ENCODE measurements at places on chromosomes 7 and 10.

DNA sequence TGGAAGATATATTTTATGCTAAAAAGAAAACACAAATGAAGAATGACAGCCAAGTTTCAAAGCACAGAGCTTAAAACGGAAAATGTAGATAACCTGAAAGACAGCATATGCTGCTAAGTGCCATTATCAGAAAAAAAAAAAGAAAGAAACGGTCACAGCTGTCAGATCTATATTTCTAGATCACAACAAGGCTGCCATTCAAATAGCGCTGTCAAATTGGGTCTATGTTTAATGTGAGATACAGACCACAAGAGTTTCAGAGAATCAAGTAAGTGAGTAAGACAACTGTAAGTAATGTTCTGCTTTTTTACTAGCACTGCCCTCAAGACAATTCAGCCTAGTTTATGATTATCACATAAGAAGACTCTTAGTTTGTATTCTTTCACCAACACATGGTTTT is 66.1 kb upstream of the RNF148 start:
- no peaks in the 10 kb centered on the region for H3K27me3 ChIP-seq
- H3K4me3 ChIP-seq: no peak overlapping the region
- no peaks in the 10 kb centered on the region for H3K4me1 ChIP-seq
- H3K36me3 ChIP-seq: no peaks in the 10 kb centered on the region
- H3K27ac ChIP-seq: no peak overlapping the region

DNA sequence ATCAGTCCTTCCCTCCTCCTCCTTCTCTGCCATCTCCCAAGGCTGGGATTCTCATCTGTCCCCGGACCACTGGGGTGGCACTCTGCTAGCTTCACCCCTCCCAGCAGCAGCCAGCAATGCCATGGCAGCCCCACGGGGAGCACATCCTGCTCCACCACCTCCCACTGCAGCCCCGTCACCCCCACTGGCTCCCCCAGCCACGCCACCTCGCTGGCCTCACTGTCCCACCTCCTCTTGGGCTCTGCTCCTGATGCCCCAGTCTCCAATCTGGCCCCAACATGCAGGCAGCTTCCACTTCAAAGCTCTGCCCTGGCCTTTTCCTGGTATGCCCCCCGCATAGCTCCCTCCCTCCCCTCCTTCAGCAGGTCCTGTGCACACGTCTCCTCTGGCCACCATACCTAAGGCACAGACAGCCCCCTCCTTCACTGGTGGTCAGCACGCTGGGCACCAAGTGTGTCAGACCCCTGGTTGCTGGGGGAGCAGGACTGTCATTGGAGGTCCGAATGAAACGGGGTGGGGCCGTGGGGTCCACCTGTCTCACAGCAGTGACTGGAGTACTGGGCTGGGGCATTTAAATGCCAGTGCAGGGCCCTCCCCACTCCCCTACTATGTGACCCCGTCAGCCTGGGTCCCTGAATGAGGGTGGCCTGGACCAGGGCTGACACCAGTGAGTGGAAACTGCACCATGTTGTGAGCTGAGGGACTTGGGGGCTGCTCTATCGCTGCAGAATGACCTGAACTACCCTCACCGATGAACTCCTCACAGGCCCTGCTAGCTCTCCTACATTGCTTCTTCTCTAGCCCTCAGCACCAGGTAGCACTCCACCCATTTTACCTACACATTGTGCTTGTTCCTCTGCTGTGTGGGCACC is 38.7 kb downstream of the RASGEF1A start:
- H3K36me3 ChIP-seq: no peaks in the 10 kb centered on the region
- no peak overlapping the region for H3K4me3 ChIP-seq
- no peaks in the 10 kb centered on the region for H3K4me1 ChIP-seq

GRCh38 chr10:63217120-63217605 is 84.0 kb downstream of the NRBF2 start:
- DNase-seq: peak; percentile 77
- H3K27me3 ChIP-seq: no peaks in the 10 kb centered on the region
- H3K36me3 ChIP-seq: peaks cover 8% of the 10 kb centered on the region
- H3K4me1 ChIP-seq: no peaks in the 10 kb centered on the region

DNA sequence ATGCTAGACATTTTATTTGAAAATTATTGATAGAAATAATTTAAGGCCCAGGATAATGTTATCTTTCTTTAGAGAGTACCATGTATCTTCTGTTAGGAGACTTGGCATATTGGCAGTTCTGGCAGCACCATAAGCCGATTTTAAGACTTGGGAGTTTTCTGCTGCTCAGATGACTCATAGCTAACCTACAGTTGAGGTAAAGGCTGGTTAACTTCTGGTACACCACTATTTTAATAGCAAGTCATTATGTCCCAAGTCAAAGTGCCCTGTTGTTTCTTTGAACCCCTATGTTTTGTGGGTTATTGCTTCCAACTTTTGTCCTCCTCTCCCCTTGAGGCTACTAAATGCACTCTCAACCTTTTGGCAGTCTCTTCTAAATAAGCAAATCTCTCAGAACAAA is 25.2 kb downstream of the ATRNL1 start:
- no peak overlapping the region for H3K27ac ChIP-seq
- DNase-seq: no peak
- no peaks in the 10 kb centered on the region for H3K36me3 ChIP-seq
- no peaks in the 10 kb centered on the region for H3K27me3 ChIP-seq

- no peak for DNase-seq
- H3K4me3 ChIP-seq: no peak overlapping the region
Observed at GRCh38 chr10:84938117-84938905, 609.9 kb downstream of the CCSER2 start.

DNA sequence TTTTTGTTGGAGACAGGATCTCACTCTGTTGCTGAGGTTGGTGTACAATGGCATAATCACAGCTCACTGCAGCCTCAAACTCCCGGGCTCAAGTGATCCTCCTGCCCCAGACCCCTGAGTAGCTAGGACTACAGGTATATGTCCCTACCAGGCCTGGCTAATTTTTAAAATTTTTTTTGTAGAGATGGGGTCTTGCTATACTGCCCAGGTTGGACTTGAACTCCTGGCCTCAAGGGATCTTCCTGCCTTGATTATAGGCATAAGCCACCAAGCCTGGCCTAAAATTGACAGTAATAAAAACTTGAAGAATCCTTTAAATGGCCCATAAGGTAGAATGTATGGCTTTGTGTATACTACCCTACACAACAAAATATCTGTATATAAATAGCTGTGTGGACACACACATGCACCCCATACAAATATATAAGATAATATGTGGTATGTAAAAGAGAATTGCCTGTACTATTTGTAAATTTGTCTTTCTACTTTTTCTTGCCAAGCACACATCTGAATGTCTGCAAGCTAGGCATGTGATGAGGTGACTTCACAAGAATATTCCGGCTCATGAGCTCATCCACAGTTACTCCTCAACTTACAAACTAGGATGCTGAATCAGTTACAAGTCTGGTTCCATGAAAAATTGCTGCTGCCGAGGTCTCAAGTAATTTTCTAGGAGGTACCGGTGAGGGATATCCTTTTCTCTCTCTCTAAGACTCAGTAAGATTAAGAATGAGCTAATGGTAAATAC is 26.6 kb downstream of the POLR3A start:
- H3K27me3 ChIP-seq: no peaks in the 10 kb centered on the region
- peak; percentile 9 for DNase-seq
- peaks cover 55% of the 10 kb centered on the region for H3K36me3 ChIP-seq
- no peak overlapping the region for H3K4me3 ChIP-seq
- H3K27ac ChIP-seq: no peak overlapping the region

GRCh38 chr10:70426823-70427222 is 14.7 kb downstream of the NODAL start:
- no peak overlapping the region for H3K27ac ChIP-seq
- H3K27me3 ChIP-seq: no peaks in the 10 kb centered on the region
- H3K36me3 ChIP-seq: peaks cover 46% of the 10 kb centered on the region
- H3K4me1 ChIP-seq: peaks cover 7% of the 10 kb centered on the region

- no peak for DNase-seq
- H3K27me3 ChIP-seq: no peaks in the 10 kb centered on the region
- peaks cover 3% of the 10 kb centered on the region for H3K36me3 ChIP-seq
- no peak overlapping the region for H3K4me3 ChIP-seq
- peaks cover 8% of the 10 kb centered on the region for H3K4me1 ChIP-seq
Observed at GRCh38 chr10:92894081-92894655, 45.8 kb downstream of the EXOC6 start.

DNA sequence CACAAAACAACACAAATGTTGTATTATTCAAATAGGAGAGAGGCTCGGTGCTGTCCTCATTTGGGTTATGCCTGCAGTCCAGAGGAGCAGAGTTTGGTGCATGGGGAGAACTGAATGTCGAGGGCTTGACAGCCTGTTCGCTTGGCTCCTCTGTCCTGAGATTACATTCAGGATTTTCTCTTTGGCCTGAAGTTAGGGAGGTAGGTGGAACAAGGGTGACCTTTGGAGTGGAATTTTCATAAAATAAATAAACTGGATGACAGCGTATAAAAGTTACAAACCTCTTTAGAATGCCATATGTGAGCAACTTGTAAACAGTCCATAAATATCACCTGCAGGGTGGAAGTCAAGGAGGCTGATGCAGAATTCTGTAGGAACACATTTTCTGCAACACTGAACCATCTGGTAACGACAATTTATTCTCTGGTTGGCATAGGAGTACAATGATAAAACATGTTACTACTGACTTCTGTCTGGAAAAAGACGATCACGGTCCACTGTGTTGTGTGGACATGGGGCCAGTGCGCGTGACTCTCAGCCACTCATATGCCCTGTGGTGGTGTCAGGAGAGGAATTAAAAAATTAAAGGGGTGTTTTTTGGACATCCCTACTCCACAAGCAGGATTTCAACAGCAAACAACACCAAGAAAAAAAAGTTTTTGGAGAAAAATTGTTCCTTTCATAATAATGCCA is 33.2 kb downstream of the NRP1 start:
- H3K27ac ChIP-seq: no peak overlapping the region
- no peak overlapping the region for H3K4me3 ChIP-seq
- H3K36me3 ChIP-seq: peaks cover 2% of the 10 kb centered on the region
- no peaks in the 10 kb centered on the region for H3K27me3 ChIP-seq

DNA sequence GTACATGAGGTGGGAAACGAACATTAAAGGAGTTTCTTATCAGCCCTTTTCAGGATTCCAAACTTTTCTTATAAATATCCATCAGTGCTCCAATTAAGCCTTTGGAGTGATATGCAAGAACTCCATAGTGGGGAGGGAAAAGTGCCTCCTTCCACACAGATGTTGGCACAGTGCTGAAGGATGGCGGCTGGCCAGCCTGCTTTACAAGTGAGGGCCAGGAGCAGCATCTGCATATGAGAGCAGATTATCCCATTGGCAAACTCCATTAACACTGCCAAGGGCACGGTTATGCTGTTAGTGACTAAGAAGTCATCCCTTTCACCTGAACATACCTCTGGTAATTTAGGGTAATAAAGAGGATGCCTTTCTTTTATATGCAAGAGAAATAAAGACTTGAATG is 543.1 kb downstream of the CNTNAP2 start:
- H3K36me3 ChIP-seq: no peaks in the 10 kb centered on the region
- no peaks in the 10 kb centered on the region for H3K27me3 ChIP-seq
- DNase-seq: no peak
- H3K4me3 ChIP-seq: no peak overlapping the region

DNA sequence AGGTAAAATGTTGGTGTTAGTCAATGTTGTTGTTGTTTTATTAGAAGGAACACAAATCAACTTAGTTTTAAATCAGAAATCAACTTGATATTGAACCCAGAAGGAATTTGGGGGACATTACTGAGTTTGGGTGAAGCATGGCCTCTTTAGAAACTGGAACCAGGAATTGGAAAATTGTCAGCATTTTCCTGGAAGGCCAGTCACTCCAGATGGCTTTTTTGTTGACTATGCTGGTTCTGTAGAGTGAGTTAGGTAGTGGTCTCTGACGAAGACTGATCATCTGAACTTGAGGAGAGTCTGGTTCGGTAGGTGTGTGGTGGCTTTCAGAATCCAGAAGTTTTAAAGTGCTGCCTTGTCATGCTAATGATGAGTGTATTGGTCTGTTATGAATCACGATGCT is 111.5 kb downstream of the BMPER start:
- no peaks in the 10 kb centered on the region for H3K27me3 ChIP-seq
- H3K27ac ChIP-seq: no peak overlapping the region
- no peak overlapping the region for H3K4me3 ChIP-seq
- DNase-seq: no peak
- H3K4me1 ChIP-seq: peaks cover 8% of the 10 kb centered on the region

- H3K27ac ChIP-seq: no peak overlapping the region
- H3K27me3 ChIP-seq: no peaks in the 10 kb centered on the region
- DNase-seq: no peak
- H3K36me3 ChIP-seq: peaks cover 18% of the 10 kb centered on the region
- peaks cover 2% of the 10 kb centered on the region for H3K4me1 ChIP-seq
- no peak overlapping the region for H3K4me3 ChIP-seq
Observed at GRCh38 chr10:74991435-74991834, 120.0 kb upstream of the SAMD8 start.

DNA sequence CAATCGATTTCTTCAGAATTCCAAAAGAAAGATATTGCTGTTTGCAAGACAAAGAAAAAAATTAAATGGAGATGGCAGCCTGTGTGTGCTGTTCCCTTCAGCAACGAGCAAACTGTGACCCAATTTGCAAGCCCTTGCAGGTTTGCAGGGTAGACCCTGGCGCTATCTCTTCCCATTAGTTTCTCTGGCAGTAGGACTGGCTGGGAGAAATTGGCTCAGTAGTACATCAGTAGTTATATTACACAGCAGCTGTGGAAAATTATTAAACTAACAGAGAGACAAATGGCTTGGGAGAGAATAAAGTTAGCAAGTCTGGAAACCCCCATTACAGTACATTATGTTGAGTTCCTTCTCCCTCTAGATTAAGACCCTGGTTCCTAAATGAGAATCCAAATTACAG is 116.4 kb upstream of the ITGB1 start:
- H3K36me3 ChIP-seq: no peaks in the 10 kb centered on the region
- H3K27me3 ChIP-seq: no peaks in the 10 kb centered on the region
- no peak overlapping the region for H3K27ac ChIP-seq
- no peak for DNase-seq

DNA sequence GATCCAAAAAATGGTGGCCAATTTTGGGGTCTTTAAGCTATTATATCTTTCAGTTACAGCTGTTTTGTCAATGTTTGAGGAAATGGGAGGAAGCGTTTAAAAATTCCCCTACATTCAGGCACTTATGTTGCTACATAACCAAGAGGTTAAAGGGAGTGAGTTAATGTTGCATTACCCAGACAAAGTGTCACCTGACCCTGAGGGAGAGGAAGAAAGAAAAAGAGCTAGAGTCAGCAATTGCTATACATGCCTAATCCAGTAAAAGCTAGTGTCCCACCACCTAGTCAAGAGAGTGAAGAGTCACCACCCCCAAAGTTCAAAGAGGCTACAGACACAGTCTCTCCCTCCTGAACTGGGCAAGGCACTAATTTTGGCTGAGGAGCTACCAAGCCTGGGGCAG is 69.5 kb upstream of the ZNF92 start:
- no peak overlapping the region for H3K4me3 ChIP-seq
- no peaks in the 10 kb centered on the region for H3K4me1 ChIP-seq
- H3K27ac ChIP-seq: no peak overlapping the region
- no peak for DNase-seq
- no peaks in the 10 kb centered on the region for H3K36me3 ChIP-seq
- H3K27me3 ChIP-seq: no peaks in the 10 kb centered on the region

- DNase-seq: no peak
- no peak overlapping the region for H3K27ac ChIP-seq
- H3K36me3 ChIP-seq: no peaks in the 10 kb centered on the region
- no peak overlapping the region for H3K4me3 ChIP-seq
- H3K4me1 ChIP-seq: peaks cover 5% of the 10 kb centered on the region
Observed at GRCh38 chr10:51789903-51790302, 90.5 kb upstream of the CSTF2T start.

Measured in IMR-90 (cell line).